Psoas muscle (tissue), 8 donors: ENCODE measurements at places on chromosomes 7 and 10. TPM values are rescaled to one million over a fixed set of nuclear protein-coding genes. Genes with fewer than 3 reads are reported as not detected.

The CLDN3 gene
- not detected for total RNA-seq

The GLI3 gene
- 3.2 TPM for total RNA-seq

The FEZF1 gene
- total RNA-seq = not detected

The BLNK gene
- total RNA-seq = 1.1 TPM

The ACTR1A gene
- 128 TPM for total RNA-seq

The SUFU gene
- total RNA-seq = 4.8 TPM

The CADPS2 gene
- total RNA-seq = 3.0 TPM

The CDHR1 gene
- not detected for total RNA-seq

The RADIL gene
- total RNA-seq = 2.6 TPM

The PKD2L1 gene
- not detected for total RNA-seq

GRCh38 chr10:106959521-106959920, 205.0 kb downstream of the SORCS1 start:
- DNase-seq = no peak
- H3K4me1 ChIP-seq = no peaks in the 10 kb centered on the region
- no peaks in the 10 kb centered on the region for H3K27me3 ChIP-seq
- no peaks in the 10 kb centered on the region for H3K36me3 ChIP-seq

DNA sequence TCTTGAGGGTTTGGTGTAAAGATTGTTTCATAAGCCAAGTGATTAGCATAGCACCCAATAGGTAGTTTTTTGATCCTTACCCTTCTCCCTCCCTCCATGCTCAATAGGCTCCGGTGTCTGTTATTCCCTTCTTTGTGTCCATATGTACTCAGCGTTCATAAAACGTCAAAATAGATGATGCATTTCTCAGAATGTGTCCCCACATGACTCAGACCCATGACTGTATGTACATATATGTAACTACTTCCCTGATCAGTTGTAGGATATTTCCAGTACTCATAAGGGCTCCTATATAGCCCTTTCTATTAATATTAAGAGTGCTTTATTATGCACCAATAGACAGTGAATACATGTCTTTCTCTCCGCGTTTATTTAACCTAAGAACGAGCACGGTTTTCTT, 466.9 kb downstream of the KIF20B start:
- no peak for DNase-seq
- no peak overlapping the region for H3K4me3 ChIP-seq
- no peak overlapping the region for H3K27ac ChIP-seq
- H3K4me1 ChIP-seq = no peaks in the 10 kb centered on the region

- no peak for DNase-seq
- no peak overlapping the region for H3K4me3 ChIP-seq
- no peak overlapping the region for H3K27ac ChIP-seq
- H3K36me3 ChIP-seq = no peaks in the 10 kb centered on the region
- no peaks in the 10 kb centered on the region for H3K4me1 ChIP-seq
These were observed 44.2 kb downstream of the PDE1C start for GRCh38 chr7:32026083-32026425.

DNA sequence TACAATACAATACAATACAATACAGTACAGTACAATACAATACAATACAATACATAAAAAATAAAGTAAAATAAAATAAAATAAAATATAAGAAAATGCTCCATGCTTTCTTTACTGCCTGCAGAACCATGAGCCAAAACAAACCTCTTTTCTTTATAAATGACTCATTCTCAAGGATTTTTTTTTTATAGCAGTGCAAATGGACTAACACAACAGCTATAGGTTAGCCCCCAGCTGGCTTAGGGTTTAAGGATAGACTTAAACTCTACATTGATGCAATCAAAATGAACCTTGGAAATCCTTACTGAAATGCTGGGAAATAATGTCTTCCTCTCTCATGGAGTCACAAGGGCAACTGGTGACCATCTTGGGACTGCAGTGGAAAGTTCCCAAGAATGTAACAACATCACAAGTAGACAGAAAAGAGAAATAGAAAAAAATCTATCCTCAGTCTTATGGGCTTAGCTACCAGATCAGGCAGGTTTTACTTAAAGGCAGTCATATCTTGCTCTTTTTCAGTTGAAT, 348.9 kb downstream of the ARL4A start:
- no peak overlapping the region for H3K27ac ChIP-seq
- H3K36me3 ChIP-seq = no peaks in the 10 kb centered on the region
- no peaks in the 10 kb centered on the region for H3K27me3 ChIP-seq

DNA sequence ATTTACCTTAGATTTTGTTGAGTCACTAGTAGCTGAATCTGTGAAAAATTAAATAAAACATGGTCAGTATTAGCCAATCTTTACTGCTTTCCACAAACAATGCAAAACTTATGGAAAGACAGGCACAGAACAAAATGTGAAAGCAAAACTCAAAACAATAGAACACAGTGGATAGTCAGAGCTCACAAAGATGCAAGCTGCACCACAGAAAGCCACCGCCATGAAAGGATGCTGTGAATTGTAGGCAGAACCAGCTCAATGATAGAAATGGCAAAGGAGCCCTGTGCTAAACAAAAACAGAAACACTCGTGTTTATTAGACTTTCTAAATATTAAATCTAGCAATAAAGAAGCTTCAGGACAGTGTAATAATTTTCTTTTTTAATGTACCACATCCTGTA, 134.4 kb downstream of the ARHGAP21 start:
- no peaks in the 10 kb centered on the region for H3K27me3 ChIP-seq
- H3K4me1 ChIP-seq = peaks cover 4% of the 10 kb centered on the region
- peaks cover 97% of the 10 kb centered on the region for H3K36me3 ChIP-seq
- DNase-seq = no peak
- H3K27ac ChIP-seq = no peak overlapping the region
- no peak overlapping the region for H3K4me3 ChIP-seq

GRCh38 chr10:44307691-44308090, 77.2 kb downstream of the CXCL12 start:
- no peak overlapping the region for H3K4me3 ChIP-seq
- H3K4me1 ChIP-seq = peaks cover 16% of the 10 kb centered on the region
- H3K36me3 ChIP-seq = no peaks in the 10 kb centered on the region
- no peaks in the 10 kb centered on the region for H3K27me3 ChIP-seq
- DNase-seq = no peak

GRCh38 chr10:3008518-3009195, 58.7 kb upstream of the PFKP start:
- H3K27ac ChIP-seq = no peak overlapping the region
- DNase-seq = no peak
- no peak overlapping the region for H3K4me3 ChIP-seq
- peaks cover 6% of the 10 kb centered on the region for H3K27me3 ChIP-seq
- H3K4me1 ChIP-seq = no peaks in the 10 kb centered on the region

DNA sequence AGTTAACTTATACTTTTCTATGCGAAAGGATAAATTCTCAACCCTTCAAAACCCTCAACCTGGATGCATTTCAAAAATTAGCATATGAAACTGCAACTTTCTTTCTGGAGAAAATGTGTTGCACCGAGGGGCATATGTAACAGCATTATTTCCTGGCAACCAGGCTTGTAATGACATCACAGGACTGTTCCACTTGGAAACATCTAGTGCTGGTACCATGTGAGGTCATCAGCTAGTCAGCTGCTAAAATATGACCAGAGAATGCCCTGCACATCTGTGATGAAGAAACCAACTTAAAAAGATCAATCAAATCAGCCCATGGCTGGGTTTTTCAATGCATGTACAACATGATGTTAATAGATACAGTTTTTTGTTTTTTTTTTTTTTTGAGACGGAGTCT, 40.0 kb downstream of the FGFR2 start:
- H3K4me3 ChIP-seq = no peak overlapping the region
- no peak for DNase-seq
- no peaks in the 10 kb centered on the region for H3K27me3 ChIP-seq

- DNase-seq = no peak
- no peak overlapping the region for H3K27ac ChIP-seq
- H3K4me1 ChIP-seq = no peaks in the 10 kb centered on the region
- H3K36me3 ChIP-seq = no peaks in the 10 kb centered on the region
- H3K4me3 ChIP-seq = no peak overlapping the region
These were observed 558.9 kb downstream of the SH2D4B start for GRCh38 chr10:81096558-81096957.

DNA sequence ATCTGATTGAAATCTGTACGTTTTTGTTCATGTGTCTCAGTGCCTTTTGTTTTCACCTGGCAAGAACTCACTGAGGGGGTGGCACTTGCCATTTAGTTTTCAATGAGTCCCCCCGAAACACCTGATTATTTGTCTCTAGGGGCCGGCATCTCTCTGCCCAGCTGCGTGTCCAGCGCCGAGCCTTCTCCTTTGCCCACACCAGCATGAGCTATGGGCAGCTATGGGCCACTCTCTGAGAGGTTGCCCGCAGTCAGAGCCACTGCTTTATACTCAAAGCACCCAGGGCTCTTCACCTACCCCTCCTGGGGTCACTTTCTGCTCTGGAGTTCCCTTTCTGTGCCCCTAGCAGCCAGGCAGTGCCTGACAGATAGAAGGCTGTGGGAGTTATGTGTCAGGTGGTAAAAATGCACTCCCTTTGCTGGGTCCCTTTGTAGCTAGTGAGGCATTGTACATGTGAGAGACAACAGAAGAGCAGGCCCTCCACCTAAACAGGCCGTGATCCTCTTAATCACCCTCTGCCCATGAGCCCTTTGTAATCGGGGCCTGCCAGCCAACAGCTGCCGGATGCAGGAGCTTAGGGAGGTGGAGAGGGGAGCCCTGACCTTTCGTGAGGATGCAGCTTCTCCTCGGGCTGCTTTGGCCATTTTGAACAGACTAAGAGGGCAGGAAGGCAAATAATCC, 133.1 kb upstream of the NPS start:
- no peak overlapping the region for H3K4me3 ChIP-seq
- H3K36me3 ChIP-seq = peaks cover 10% of the 10 kb centered on the region
- no peak for DNase-seq

DNA sequence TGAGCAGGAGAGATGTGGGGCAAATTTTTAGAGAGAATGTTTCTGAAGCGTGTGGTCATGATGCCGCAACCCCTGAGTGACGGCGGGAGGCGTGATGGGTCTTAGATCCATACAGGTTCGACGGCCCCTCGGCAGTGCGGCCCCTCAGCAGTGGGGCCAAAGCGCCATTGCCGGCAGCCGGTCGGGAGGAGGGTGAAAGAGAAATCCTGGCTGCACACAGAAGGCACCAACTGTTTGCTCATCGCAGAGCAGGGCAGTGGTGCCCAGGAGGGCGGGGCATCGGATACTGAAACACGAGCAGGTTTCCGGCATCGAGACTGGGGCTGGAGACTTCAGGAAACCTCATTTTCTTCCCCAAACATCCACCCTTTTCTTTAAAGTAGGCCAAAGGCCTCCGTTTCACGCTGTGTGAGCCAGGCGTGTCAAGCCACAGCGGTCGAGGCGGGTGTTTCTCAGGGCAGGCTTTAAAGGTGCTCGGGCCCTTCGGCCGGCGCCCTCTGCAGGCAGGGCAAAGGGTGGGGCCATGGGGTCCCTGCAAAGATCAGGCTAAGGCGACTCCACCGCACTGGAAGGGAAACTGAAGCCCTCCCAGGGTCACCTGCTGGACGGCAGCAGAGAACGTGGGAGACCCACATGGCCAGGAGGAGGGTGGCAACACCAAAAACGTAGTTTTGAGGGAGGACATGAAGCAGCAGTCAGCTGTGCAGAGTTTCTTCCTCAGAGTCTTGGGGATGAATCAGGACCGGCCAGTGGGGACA, 42.0 kb upstream of the PPP2R2D start:
- H3K27ac ChIP-seq = no peak overlapping the region
- no peaks in the 10 kb centered on the region for H3K4me1 ChIP-seq
- no peak overlapping the region for H3K4me3 ChIP-seq
- H3K27me3 ChIP-seq = peaks cover 11% of the 10 kb centered on the region
- DNase-seq = no peak

DNA sequence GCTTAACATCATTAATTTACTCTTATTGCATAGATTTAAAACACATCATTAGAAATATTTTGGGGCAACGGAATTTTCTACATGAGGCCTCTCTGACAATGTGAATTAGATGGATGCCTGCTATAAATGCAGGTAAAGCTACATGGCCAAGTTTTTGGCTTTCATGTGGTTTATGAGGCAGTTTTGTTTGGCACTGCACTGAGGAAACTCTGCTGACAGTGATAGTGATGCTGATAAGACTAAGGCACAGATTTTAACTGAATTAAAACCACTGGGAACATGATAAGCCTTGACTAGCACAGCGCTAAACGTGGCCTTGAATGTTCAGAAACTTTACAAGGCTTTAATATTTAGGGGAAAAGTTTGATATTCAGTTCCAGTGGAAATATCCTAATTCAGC, 114.3 kb upstream of the NOBOX start:
- H3K36me3 ChIP-seq = no peaks in the 10 kb centered on the region
- peaks cover 3% of the 10 kb centered on the region for H3K4me1 ChIP-seq
- no peak overlapping the region for H3K4me3 ChIP-seq
- H3K27ac ChIP-seq = no peak overlapping the region
- DNase-seq = no peak

- no peak for DNase-seq
- no peak overlapping the region for H3K27ac ChIP-seq
These were observed 8.0 kb upstream of the EPHA1 start for GRCh38 chr7:143416565-143417149.

GRCh38 chr10:99534939-99535763, 2.4 kb downstream of the NKX2-3 start:
- H3K36me3 ChIP-seq = no peaks in the 10 kb centered on the region
- peaks cover 29% of the 10 kb centered on the region for H3K4me1 ChIP-seq
- no peak for DNase-seq
- no peak overlapping the region for H3K27ac ChIP-seq

- H3K27ac ChIP-seq = no peak overlapping the region
- H3K36me3 ChIP-seq = no peaks in the 10 kb centered on the region
- no peaks in the 10 kb centered on the region for H3K27me3 ChIP-seq
- no peaks in the 10 kb centered on the region for H3K4me1 ChIP-seq
- no peak for DNase-seq
- no peak overlapping the region for H3K4me3 ChIP-seq
These were observed 16.8 kb upstream of the TSPAN12 start for GRCh38 chr7:120874722-120875121.

DNA sequence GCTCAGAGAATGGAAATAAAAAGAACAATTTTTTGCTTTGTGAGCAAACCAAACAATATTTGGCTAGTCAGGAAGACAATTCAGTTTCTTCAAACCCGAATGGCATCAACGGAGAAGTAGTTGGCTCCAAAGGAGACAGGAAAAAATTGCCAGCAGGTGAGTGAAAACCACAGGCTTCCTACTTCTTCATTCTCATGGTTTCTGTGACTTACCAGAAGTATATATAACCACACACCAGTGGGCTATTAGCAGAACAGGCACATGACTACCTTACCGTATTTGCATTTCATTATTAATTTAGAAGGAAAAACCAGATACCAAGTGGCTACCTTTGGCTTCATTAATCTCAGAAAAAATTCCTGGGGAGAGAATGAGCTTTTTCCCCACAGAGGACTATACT, 8.8 kb downstream of the TDRD1 start:
- no peaks in the 10 kb centered on the region for H3K27me3 ChIP-seq
- H3K4me1 ChIP-seq = no peaks in the 10 kb centered on the region
- no peaks in the 10 kb centered on the region for H3K36me3 ChIP-seq
- no peak overlapping the region for H3K27ac ChIP-seq
- DNase-seq = no peak
- no peak overlapping the region for H3K4me3 ChIP-seq

- H3K4me3 ChIP-seq = no peak overlapping the region
- no peaks in the 10 kb centered on the region for H3K27me3 ChIP-seq
- H3K36me3 ChIP-seq = no peaks in the 10 kb centered on the region
- no peaks in the 10 kb centered on the region for H3K4me1 ChIP-seq
- no peak for DNase-seq
- no peak overlapping the region for H3K27ac ChIP-seq
These were observed 133.8 kb downstream of the CNOT4 start for GRCh38 chr7:135375908-135376699.
